ENCODE measurements at places on chromosomes 12 and 14.

- DNase-seq: no peak
These were observed 104.3 kb downstream of the FIGNL2 start for GRCh38 chr12:51744235-51744634.

- DNase-seq: no peak
These were observed 3.3 kb downstream of the CNOT2 start for GRCh38 chr12:70246580-70246979.

- DNase-seq: no peak
These were observed 6.2 kb upstream of the DCAF11 start for GRCh38 chr14:24108336-24108874.

DNA sequence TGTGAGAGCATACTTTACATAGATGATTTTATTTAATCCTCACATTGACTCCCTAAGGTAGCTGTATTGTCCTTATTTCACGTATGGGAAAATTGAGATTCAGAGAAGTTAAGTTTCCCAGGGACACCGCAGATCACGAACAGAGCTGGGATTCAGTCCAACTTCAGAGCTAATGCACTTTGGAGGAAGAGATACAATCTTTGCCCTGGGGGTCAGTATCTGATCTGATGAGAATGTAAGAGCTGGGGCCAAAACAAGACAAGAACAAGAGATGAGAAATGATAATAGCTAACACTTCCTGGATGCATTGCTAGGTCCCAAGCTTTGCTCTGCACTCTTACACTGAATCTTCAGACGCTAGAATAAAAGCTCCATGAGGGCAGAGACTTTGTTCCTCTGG, 6.0 kb upstream of the CSAD start:
- no peak for DNase-seq

GRCh38 chr12:1592444-1593173, 1.8 kb downstream of the FBXL14 start:
- no peak for DNase-seq

GRCh38 chr14:75991753-75992152, 6.2 kb downstream of the IFT43 start:
- DNase-seq: no peak

DNA sequence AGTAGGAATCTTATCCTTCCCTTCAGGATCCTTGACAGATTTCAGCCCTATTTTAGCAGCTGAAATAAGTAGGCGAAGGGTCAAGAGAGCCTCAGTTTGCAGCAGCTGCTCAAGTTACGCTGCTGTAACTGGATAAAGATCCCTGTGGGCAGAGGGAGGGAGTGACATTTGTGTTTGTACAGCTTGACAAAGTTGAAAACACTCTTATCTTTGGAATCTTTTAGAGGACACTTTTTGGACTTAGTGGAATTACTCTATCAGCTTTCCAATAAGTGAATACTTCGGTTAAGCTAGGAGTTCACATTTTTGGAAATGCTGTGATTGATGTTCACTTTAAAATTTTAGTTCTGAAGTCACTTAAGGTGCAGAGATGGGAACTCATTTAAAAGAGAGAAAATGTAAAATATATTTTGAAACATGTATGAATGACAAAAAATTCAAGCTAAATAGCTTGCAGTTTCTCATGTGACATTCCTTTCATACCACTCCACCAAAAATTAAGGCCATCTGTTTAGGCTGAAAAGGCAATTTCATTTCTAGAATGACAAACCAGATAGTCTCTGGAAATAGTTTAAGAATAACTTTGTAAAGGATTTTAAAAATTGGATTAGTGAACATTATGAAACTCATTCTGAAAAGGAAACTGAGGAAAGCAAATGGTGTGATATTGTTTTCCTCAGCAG, 55.2 kb downstream of the SLC38A4 start:
- DNase-seq: no peak

- no peak for DNase-seq
These were observed 87.2 kb upstream of the PTPRB start for GRCh38 chr12:70724444-70724843.

DNA sequence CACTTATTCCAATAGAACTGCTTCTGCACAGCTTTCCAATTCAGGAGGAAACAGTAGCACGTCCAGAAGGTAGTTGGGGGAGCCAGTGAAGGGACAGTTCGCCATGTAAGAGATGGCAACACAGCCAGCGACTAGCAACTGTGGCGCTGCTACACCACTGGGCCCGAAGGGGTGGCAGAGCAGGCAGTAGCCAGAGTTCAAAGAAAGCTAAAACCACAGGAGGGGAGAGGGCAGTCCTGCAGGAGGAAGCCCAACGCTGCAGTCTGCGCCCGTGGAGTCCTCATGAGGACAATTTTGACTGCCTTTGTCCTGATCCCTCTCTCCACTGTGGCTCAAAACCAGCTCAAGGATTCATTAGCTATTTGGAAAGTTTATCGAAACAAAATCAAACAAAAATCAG, 591.2 kb downstream of the VRK1 start:
- DNase-seq: no peak

DNA sequence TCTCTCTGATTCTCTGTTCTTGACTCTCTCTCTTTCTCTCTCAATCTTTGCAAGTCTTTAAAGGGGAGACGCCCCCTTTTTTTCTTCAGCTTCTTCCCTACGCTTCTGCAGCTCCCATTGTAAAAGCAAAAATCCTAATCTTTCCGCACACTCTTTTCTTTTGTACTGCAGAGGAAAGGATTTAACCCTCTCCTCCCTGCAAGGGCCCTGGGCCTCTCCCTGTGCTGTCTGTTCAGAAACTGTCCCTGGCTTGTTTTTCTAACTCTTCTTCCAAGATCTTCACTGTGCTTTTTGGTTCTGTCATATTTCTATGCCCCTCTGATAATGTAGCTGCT, 10.9 kb upstream of the SALL2 start:
- DNase-seq: no peak
